Fibroblast of lung (primary cell): ENCODE measurements at places on chromosomes 6 and 20. TPM values are rescaled to one million over a fixed set of nuclear protein-coding genes. Genes with fewer than 3 reads are reported as not detected.

DNA sequence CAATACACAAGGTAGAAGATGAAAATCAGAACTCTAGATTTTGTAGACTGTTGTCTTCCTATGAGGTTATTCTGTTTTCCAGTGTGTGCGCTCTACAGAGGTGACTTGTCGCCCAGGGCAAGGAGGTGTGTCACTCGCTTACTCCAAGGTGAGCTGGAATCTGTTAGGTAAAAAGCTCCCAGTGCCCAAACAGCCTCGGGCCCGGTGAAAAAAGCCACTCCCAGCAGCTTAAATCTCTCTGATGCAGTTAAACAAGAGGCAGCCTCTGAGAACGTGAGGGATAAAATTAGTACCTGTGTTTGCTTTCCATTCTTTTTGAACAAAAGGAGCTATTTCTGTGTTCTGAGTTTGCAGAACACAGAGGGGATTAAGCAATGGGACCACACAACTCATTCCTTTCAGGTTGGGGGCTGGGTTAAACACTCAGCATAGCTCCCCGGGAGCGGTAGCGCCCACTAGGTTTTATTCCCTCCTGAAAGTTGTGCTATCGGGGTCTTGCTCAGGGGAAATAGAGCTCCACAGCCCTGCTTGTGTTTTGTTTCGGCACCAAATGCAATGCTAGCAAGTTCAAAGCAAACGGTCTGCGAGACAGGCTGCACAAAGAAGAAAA is 181.2 kb downstream of the FOXA2 start:
- DNase-seq, result no peak
- no peaks in the 10 kb centered on the region for H3K4me1 ChIP-seq
- no peaks in the 10 kb centered on the region for H3K36me3 ChIP-seq
- peak overlapping the region; percentile 39 for H3K4me3 ChIP-seq
- no peaks in the 10 kb centered on the region for H3K27me3 ChIP-seq
- H3K27ac ChIP-seq, result no peak overlapping the region

The MOG gene
- polyA plus RNA-seq, result not detected in 2 replicates

The DSP gene
- 0.02 and 3.8 TPM in 2 replicates for polyA plus RNA-seq

The SPACA1 gene
- not detected in 2 replicates for polyA plus RNA-seq
